Stimulated activated CD8-positive, alpha-beta memory T cell treated with anti-CD3 and anti-CD28 coated beads, Interleukin-2, amount 100 ng/mL, for 1 hour (primary cell): ENCODE measurements at places on chromosomes 4 and X.

DNA sequence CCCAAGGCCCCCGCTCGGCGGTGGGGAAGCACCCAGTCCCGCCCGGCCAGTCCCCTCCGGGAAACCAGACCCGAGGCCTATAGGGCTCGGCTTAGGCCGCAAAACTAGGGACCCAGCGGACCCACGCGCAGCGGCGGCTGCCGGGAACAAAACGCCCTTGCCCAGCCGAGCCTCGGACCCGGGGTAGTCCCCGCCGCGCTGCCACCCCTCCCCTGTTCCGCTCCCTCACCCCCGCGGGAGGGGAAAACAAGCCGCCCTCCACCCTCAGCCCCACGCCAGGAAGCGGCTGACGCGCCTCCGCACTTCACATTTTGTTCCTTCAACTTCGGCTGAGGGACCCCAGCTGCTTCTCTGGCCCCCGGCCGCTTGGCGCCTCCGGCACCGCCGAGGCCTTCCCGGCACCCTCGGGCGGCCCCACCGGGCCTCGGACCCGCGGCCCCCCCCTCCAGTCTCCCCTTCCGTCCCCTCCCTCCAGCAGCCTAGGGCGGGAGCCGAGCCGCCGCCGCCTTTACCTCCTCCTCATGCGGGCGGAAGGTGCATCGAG, 694 bp downstream of the PDS5A start:
- no peak for DNase-seq

DNA sequence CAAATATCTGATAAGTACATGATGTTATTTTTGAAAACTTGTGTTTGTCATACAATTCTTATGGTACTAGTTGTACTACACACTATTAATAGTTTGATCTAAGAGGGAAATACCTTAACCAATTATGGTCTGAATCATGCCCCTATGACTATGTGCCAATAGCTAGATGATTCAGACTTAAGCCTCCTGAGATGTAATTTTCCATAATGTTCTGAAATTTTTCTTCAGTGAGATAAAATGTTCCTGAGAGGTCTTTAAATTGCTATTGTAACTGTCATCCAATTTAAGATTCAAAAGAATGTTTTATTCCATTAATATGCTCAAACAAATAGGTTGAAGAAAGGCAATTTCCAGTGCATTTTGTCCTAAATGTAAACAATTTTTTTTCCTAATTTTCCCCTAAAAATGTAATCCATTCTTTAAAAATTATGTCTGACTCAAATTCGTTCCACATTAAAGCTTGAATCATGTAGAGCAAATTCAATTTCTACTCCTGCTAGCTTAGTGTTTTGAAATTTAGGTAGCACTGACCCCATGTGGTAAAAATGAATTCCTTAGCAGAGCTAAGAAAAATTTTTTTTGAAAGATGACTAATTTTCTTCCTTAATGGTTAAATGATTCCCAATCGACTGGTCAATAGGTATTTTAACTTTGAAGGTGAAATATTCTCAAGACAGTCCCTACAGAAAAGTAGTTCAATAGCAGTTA, 49.1 kb downstream of the APOOL start:
- DNase-seq, result no peak

GRCh38 chr4:8461086-8461485, 20.5 kb downstream of the TRMT44 start:
- DNase-seq, result no peak

GRCh38 chr4:83516042-83516772, 19.7 kb upstream of the GPAT3 start:
- no peak for DNase-seq

DNA sequence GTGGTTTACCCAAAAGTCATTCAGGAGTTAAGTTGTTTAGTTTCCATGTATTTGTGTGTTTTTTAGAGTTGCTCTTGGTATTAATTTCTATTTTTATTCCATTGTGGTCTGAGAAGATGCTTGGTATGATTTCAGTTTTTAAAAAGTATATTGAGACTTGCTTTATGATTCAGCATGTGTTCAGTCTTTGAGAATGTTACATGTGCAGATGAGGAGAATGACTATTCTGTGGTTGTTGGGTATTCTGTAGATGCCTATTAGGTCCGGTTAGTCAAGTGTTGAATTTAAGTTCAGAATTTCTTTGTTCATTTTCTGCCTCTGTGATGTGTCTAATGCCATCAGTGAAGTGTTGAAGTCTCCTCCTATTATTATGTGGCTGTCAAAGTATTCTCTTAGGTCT, 249.4 kb downstream of the ARHGAP10 start:
- no peak for DNase-seq

DNA sequence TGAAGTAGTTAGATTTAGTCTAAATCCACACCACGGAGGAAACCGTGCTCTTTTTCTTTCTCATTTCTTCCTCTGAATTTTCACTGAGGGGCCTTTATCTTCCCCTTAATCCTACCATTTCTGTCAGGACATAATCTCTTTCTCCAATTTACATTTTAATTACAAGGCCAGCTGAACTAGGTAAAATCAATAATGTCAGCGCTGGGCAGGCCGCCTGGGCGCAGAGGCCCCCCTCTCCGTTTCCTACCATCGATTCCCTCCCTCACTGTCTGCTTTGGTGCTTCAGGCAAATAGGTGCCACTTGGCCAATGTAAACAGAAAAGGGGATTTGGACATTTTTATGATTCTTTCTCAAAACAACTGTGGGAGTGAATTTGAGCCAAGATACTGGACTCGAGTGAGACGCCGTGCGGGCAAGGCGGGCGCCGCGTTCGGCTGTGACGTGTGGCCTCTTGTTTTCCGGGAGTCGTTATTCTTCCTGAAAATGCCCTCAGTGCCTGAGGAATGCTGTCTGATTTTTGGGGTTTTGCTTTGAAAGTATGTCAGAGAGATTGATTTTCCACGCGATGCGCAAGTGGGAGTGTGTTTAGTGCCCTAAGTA, 22.6 kb downstream of the UVSSA start:
- DNase-seq, result no peak

DNA sequence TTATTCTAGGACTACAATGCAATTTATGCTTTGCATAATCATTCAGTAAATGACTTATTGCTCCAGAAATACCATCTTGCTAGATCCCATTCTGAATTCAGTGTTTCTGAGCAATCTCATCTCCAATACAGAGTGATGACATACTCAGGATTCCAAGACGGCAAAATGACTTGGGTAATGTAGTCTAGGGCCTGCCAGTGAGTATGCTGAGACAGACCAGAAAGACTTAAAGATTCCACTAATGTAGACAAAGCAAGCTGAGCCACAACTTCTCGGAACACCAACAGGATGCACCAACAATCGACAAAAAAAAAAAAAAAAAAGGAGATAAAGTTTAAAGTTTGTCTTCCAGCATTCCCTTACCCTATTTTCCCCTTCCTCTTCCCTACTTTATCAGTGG, 919 bp upstream of the SEC24B start:
- DNase-seq, result no peak

DNA sequence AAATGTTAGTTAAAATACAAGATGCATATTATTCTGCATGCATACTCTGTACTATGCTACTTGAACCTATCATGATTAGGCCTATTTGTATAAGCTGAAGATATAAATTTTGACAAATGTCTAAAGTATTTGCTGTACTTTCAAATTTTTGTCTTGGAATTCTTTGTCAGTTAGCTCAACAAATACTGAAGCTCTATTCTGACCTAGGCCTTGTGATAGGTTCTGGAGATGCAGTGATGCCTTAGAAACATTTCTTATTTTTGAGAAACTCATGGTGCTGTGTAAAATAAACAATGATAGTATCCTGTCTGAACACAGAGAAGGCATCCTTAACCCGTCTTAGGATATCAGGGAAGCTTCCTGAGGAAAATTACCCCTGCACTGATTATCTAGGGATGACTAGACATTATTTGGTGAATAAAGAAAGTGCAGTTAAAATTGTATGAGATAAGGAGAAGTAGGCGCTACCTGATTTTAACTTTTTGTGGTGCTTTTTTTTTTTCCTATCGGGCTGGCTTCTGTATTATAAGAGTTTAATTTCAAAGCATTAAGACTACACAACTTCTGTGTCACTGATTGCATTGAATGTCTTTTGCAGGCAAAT, 43.4 kb downstream of the MOB1B start:
- no peak for DNase-seq

GRCh38 chr4:146059865-146060264, 115.7 kb upstream of the LSM6 start:
- DNase-seq, result no peak

DNA sequence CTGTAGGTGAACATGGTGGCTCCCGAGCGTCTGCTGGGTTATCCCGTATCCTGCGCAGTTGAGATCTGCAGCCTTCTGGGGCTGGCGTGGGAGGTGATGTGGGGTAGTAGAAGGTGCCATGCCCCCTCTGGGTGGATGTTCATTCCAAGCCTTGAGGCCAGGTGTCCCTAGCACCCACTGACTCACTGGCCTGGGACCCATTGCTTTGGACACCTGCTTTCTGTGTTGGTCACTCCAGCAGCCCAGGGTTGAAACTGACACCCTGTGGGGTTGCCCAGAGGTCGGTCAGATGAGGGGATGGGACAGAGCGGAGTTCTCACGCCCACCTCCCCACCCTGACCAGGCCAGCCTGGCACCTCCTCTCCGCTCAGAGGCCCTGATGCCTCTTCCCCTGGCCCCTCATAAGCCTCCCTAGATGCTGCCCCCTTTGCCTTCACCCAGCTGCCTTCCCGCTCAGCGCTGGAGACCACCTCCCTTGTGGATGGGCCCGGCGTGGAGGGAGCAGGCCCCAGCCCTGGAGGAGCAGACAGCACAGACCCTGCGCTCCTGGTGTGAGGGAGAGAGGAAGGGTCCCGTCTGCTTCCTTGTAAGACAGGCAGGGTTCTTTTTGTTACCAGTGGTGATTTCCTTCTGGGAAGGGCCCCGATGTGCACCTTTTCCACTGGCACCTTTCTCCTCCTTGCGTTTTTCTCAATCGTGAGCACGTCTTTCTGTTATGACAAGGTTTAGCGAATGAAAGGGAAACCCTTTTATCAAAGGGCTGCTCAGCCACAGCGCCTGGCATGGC, 2.0 kb downstream of the DOK7 start:
- no peak for DNase-seq

DNA sequence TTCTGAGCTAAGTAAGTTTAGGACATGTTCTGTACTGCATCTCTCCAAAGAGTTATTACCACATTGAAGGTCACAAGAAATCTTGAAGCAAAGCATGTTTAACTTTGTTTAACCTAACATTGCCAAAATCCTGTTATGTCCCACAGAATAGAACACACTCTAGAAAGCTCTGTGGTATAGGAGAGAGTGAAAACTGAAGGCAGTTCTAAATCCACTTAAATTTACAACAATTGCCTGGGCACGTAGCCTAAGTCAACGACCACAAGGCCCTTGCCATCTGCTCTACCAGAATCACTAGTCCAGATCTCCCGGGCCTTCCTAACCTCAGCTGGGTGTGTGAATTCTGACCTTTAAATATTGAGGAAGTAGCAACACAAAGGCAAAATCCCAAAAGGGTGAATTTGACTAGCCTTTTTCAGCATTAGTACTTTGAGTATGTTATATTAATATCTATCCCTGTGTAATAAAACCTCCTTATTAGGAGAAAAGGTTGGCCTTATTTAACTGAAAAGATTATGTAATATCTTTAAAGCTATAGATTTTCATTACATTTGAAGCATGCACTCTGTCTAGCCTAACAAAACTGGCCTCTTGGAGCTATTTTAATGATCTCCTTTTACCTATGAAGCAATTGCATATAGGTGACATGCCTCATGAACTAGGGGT, 4.5 kb upstream of the MAML3 start:
- DNase-seq, result no peak

DNA sequence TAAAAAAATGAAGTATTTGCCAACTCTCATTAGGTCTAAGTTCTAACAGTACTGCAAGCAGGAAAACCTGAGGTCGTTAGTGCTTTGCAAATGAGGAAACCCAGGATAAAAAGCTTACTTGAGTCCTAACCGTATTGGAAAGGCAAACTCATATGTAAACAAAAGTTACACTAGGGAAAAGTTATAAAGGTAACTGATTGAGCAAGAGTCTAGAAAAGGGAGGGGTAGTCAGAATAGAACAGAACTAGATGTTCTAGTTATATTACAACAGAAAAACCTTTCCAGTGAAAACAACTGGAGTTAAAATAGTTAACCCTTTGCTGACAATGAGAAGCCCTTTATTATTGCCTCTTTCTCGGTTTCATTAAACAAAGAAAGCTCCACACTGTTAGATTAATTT, 66.4 kb upstream of the MAOA start:
- DNase-seq, result no peak

GRCh38 chr4:99047710-99048109, 40.9 kb downstream of the ADH5 start:
- no peak for DNase-seq

GRCh38 chr4:70997546-70997945, 4.1 kb downstream of the DCK start:
- DNase-seq, result no peak

GRCh38 chr4:34731070-34731469, 1513.2 kb downstream of the ARAP2 start:
- DNase-seq, result no peak

DNA sequence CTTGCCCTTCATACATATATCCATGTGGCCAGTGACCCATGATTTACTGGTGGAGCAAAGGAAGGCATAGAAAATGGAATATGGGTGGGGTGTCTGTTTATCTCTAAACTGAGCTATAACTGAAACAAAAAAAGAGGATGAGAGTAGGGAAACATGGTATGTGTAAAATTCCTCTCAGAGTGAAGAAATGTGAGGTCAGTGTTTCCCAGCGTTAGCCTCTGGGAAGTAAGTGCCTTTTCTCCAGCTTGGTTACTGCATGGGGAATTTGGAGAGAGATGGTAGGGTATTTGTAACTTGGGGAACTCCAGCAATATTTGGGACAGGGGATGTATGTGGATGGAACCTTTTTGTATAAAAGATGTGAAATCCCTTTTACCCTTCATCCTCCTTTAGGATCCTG, 89.4 kb downstream of the AFF1 start:
- DNase-seq, result no peak

- DNase-seq, result peak; percentile 0
Measured at GRCh38 chrX:22748093-22748999, 251.4 kb upstream of the DDX53 start.

GRCh38 chr4:156915221-156915620, 56.4 kb downstream of the PDGFC start:
- DNase-seq, result no peak

DNA sequence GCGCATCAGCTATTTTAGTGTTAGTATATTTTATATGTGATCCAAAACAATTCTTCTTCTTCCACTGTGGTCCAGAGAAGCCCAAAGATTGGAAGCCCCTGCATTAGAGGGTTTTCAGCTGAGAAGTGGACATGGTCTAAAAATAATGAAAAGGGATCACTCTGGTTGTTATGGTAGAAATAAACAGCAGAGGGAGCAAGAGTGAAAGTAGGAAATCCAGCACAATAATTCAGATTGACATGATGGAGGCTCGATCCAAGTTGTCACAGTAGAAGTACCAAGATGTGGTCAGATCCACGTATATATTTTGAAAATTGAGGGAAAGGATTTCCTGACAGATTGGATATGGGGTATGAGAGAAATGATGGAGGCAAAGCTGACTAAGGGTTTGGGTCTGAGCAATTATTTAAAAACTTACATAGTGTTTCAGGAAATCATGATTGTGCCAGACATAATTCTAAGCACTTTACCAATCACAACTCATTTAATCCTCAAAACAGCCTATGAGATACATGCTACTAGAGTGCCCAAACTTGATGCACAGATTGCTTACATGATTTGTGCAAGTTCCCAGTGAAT, 17.0 kb upstream of the TMEM144 start:
- DNase-seq, result no peak

GRCh38 chr4:8761167-8761823, 110.3 kb downstream of the HMX1 start:
- DNase-seq, result no peak

GRCh38 chrX:37867536-37868153, 20.3 kb upstream of the DYNLT3 start:
- DNase-seq, result no peak
